ENCODE measurements at places on chromosomes 1 and 21.

GRCh38 chr1:89620664-89621063 is 12.3 kb upstream of the LRRC8C start:
- DNase-seq, result no peak

DNA sequence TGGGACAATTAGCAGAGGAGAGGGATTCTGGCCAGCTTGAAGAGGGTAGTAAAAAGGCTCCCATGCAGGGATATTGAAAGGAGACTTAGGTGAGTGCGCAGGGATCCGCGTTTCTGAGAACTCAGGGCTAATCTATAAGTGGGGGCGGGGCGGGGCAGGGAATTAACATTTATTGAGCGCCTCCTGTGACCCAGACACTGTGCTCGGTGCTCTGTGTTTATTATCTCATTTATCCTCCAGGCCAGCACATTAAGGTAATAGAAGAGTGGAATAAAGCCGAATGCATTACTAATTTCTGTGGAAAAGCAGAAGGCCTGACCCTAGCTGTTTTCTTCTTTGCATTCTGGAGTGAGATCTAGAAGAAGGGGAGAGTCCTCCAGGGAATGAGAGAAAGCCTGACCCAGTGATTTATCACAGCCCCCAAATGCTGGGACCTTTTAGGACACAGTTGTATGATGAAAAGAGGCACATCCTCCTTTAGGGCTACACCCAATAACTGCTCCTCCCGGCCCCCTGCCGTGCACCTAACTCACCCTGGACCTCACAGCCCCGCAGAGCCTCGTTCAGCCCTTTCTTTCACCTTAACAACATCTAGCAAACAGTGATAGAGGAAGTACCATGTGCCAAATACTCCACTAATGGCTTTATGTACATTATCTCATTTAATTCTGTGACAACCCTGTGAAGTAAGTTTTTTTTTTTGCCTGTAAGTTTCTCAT is 317.6 kb downstream of the PBX1 start:
- no peak for DNase-seq

GRCh38 chr1:23004112-23004511 is 11.5 kb downstream of the TEX46 start:
- DNase-seq, result no peak

GRCh38 chr1:229285440-229285839 is 14.5 kb downstream of the RAB4A start:
- DNase-seq, result no peak

- peak; percentile 49 for DNase-seq
Measured at GRCh38 chr1:214316593-214316992, 35.6 kb downstream of the SMYD2 start.

- DNase-seq, result no peak
Measured at GRCh38 chr1:172938681-172939080, 112.1 kb downstream of the TNFSF18 start.

GRCh38 chr1:24414775-24415333 is 748 bp upstream of the NIPAL3 start:
- DNase-seq, result no peak

- DNase-seq, result no peak
Measured at GRCh38 chr21:39107739-39108138, 75.5 kb downstream of the PSMG1 start.

- peak; percentile 99 for DNase-seq
Measured at GRCh38 chr1:43974443-43975248, at the start of gene ATP6V0B. TSS of gene ATP6V0B (plus strand) at chr1:43974960. CDS start at chr1:43975041, 81 bp downstream.

- DNase-seq, result no peak
Measured at GRCh38 chr1:199725002-199725565, 302.4 kb upstream of the NR5A2 start.

- DNase-seq, result peak; percentile 85
Measured at GRCh38 chr1:17119773-17120480, 676 bp upstream of the PADI2 start.

DNA sequence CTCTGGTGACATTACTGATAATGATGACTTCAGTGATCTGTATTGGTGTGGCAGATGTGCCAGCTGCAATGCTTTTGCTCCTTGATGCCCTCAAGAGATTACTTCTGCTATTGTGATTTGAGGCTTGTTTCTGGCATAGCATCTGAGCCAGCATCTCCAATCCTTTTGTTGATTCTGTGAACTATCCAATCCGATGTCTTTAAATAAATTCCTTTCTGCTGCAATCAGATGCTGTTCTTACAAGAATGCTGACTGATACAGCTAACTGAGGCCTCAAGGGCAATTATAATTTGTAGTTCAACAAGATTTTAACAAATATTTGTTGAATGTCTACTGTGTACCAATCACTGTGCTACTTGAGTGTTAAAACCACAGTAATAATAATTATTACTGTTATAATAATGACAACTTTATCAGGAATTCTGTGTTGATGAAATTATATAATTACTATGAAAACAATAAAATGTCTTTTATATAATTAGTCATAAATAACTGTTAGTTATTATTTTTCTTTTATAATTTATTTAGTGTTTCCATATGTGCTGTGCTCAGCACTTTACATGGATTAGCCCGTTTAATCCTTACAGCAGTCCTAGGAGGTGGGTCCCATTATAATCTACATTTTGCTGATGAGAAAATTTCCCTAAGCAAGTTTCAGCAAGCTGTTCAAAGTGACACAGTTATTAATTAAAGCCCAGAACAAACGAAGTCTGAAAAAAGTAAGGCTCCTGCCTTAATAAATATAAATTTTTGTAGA is 308.2 kb downstream of the BRINP3 start:
- no peak for DNase-seq

DNA sequence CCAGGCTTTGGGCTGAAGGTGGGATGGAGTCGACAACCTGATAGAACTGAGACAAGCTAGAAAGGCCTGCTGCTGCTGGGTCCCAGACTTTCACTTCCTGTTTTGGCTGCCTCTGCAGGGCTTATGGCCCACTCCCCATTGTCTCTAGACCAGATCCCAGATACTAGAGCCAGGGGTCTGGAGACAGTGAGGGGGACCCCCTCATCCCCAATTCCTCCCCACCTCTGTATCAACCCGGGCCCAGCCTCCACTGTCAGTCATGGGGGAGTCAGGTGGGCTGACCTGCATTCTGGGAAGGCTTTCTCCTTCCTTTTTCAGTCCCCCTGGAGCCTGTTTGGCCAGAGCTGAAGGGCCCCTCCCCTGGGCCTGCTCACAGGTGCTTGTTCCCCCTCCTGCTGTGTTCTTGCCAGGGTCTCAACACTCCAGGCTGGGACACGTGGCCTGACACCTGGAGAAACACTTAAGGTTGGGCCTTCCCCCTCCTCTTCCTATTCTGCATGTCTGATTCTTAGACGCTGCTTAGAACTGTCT is 18.0 kb upstream of the ETV3L start:
- DNase-seq, result no peak

- DNase-seq, result peak; percentile 63
Measured at GRCh38 chr1:203480525-203481084, 5.0 kb downstream of the PRELP start.

- no peak for DNase-seq
Measured at GRCh38 chr1:161215076-161215475, at the start of gene FCER1G. TSS of gene FCER1G (plus strand) at chr1:161215295. CDS start at chr1:161215322, 27 bp downstream.

DNA sequence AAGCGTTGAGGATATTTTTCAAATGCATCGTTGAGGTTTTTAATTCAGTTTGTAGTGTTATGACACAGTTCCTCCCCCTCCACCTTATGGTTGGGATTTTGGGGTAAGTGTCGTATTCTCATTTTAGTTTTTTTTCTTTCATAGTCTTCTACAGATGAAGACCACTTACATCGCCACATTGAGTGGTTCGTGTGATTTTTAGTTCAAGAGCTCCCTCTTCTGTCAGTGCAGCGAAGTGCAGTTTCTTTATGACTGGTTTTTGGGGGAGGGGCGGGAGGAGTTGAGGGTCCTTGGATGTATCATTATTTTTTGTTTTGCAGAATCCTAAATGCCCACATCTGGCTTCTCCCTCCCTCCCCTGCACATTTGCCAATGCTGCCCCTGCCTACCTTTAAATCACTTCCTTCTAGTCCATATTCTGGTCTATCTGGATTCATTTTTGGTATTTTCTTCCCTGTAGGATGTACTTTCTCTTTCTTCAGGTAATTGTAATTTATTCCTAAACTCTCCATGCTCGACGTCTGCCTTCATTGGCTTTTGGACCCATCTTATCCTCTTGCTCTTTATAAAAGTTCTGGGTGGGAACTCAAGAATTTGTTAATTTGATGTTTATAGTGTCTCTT is 433.1 kb downstream of the CAMTA1 start:
- DNase-seq, result peak; percentile 79

DNA sequence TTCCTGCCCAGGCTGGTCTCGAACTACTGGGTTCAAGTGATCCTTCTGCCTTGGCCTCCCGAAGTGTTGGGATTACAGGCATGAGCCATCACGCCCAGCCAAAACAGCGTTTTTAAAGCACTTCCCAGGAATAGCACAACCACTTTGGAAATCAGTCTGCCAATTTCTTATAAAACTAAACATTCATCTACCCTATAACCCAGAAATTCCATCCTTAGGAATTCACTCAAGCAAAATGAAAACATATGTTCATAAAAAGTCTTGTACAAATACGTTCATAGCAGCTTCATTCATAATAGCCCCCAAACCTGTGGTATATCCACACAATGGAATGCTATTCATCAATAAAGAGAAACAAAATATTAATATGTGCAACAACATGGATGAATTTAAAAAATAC is 36.1 kb downstream of the PHC2 start:
- no peak for DNase-seq

GRCh38 chr1:30319765-30320580 is 403.4 kb downstream of the MATN1 start:
- DNase-seq, result peak; percentile 9

GRCh38 chr1:67909776-67910175 is 76.5 kb upstream of the GNG12 start:
- no peak for DNase-seq

DNA sequence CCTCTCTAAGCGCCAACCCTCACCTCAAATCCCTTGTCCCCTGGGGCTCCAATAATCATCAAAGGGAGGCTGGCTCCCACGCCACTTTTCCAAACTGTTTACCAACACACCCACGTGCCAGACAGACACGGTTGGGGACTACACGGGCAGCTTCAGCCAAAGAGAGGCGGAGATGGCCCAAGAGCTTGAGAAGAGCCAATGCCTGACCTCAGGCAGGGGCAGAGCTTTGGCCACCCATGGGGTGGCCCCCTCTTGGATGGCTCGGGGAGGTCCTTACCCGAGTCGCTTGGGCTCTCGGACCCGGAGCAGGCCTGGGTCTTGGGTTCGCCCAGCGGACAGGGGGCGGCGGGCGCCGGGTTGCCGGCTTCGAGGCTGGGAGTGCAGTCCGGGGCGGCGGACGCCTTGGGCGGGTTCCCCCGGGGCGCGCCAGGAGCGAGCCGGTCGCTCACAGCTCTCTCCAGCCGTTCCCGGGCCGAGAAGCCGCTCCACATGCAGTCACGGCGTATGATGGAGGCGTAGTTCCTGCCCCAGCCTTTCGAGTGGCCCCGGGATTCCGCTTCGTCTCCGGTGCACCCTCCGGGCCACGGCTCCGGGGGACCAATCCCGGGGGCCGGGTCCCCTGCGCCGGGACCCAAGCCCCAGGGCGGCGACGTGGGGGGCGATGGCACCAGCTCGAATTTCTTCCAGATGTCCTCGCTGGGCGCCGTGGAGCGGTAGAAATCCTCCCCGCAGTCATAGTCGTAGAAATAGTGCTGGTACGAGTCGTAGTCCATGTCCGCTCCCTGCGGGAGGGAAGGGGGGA is 854 bp downstream of the MYCL start:
- DNase-seq, result peak; percentile 62

DNA sequence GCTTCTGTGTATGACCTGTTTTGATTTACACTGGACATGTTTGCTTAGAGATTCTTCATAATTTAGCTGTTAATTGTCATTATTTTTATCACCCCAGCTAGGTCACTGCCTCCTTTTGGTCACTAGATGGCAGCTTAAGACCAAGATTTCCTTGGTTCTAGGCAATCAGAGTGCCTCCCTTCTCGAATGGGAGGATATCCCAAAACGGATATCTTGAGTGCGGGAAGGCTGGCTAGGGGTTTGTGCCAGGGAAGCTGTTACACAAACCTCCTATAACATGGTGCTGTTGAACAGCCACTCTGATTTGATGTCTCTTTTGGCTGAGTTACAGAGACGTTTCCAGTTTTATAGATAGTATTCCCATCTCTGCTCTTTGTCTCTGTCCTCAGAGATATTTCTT is 283.5 kb downstream of the S1PR1 start:
- DNase-seq, result peak; percentile 3

DNA sequence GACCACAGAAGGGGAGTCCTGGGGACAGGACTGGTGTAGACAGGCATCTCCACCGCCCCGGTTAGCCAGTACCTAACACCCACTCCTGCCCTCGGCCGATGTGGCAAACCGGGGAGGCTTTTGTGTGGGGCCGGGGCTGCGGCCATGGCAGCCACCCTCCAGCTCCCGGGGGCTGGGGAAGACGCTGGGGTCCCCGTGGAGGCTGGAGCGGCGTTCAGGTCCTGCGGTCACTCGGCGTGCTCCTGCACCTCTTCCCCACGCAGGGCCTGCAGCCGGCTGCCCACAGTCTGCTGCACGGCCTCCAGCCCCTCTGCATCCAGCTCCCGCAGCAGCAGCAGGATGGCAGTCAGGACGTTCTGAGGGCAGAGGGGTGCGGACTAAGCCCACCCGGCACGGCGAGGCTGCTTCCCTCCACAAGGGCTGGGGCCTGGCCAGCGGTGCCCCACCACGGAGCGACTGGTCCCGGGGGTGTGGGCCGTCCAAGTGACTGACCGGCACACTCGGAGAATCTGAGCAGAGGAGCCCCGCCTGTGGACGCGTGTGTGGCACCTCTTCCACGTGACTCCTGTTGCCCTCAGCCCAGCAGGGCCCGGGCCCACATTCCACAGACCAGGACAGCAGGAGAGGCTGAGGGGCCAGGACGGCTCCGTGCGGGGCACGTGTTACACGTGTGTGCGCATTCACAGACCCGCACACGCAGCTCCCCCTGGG is 9.1 kb downstream of the CFAP410 start:
- DNase-seq, result no peak

- DNase-seq, result no peak
Measured at GRCh38 chr1:25579292-25580252, 36.2 kb downstream of the LDLRAP1 start.

GRCh38 chr1:2602311-2602835 is 15.8 kb downstream of the PRXL2B start:
- no peak for DNase-seq

GRCh38 chr1:30331415-30332065 is 391.8 kb downstream of the MATN1 start:
- DNase-seq, result no peak

DNA sequence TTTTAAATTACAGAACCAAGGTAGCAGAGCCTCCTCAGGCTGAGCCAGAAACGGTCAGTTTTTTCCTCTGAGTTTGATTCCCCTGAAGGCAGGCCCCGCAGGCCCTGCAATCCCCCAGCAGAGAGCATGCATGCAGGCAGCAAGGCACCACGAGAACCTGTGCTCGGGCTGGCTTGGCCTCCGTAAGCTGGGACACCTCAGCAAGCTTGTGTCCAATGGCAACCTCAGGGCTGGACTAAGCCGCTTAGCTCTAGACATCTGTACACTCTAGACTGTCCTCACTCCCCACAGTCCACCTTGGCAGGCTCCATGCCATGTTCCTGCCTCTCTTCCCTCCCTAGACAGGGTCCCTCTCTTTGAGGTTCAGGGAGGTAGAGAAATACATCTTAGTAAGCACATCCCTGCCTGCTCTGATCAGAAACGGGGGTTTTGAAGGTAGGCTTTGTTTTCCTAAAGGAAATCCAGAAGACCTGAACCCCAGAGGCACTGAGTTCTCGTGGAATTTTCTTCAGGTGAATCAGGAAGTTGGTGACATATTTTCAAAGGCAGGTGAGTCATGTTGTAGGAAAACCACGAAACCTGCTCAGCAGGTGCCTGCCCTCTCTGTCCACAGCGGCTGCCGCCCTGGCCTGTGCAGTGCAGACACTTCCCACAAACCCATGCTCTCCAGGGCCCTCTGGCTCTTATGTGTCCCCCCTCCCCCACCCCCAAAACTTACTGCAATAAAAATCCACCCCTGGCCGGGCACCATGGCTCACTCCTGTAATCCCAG is 7.0 kb downstream of the TMEM63A start:
- no peak for DNase-seq

All from H7 (cell line).